ENCODE measurements at places on chromosomes 16 and 17.

DNA sequence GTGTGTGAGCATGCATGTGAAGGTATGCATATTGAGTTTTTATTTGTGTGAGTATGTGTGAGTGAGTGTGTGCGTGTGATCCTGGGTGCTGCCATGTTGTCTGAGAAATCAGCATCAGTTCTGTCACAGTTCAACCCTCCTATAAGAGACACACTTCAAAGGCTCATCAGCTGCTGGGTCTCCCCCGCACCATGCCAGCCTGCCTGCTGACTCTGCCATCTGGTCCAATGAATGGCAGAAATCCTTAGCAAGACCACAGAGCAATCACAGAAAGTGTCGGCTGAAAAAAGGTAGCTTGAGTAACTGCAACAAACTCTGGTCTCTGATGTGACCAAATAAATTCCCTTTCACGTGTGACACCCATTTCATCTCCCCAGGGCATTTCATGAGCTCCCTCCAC lies 381.8 kb upstream of the MAF start:
- DNase-seq, result no peak

- DNase-seq, result no peak
These were observed 443.0 kb upstream of the CCL2 start for GRCh38 chr17:33811984-33812577.

- DNase-seq, result no peak
These were observed 97.8 kb downstream of the MGAT5B start for GRCh38 chr17:76966016-76966415.

GRCh38 chr16:84340325-84341040 lies 27.9 kb upstream of the ATP2C2 start:
- peak; percentile 20 for DNase-seq

GRCh38 chr16:9165681-9166080 lies 74.2 kb downstream of the HAPSTR1 start:
- DNase-seq, result no peak

- DNase-seq, result no peak
These were observed 102.1 kb downstream of the SNX29 start for GRCh38 chr16:12078405-12079280.

DNA sequence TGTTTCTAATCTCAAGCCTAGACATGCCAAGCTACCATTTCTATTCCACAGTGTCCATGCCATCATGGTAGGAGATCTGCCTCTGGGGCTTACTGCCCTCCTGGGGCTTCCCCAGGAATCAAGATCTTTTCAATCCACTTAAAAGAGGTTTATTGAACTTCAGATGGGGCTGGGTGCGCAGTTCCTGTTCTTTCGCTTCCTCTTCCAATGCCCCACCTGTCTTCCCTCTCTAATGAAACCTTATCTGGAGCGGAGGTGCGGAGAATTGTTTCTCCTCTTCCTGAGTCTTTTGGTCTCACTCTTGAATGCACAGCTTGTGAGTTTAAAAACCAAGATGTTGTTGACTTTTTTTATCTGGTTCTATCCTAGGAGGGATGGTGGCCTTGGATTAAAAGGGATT lies 30.4 kb upstream of the METTL16 start:
- no peak for DNase-seq

GRCh38 chr16:17106243-17106791 lies 364.4 kb downstream of the XYLT1 start:
- no peak for DNase-seq

GRCh38 chr16:19168371-19169081 lies 486 bp downstream of the SYT17 start:
- DNase-seq, result peak; percentile 10

GRCh38 chr16:74501484-74502478 lies 80.5 kb upstream of the CLEC18B start:
- DNase-seq, result no peak

- no peak for DNase-seq
These were observed 61.0 kb upstream of the RBL2 start for GRCh38 chr16:53372992-53373871.

DNA sequence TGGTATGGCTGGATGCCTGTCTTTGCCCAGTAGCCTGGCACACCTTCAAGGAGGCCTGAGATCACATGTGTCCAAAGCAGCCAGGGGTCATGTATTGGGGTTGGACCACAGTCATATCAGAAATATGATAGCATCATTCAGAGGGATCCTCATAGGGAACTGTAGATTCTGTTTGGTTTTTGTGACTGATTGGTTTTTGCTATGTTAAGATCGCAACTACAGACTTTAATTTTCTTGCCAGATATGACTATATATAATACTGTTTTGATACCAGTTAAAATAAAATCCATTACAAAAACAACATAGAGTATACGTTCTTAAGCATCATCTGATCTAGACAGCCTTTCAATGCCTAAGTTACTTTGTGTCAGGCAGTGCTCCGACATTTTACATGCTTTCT lies 11.8 kb upstream of the SMPD3 start:
- no peak for DNase-seq

DNA sequence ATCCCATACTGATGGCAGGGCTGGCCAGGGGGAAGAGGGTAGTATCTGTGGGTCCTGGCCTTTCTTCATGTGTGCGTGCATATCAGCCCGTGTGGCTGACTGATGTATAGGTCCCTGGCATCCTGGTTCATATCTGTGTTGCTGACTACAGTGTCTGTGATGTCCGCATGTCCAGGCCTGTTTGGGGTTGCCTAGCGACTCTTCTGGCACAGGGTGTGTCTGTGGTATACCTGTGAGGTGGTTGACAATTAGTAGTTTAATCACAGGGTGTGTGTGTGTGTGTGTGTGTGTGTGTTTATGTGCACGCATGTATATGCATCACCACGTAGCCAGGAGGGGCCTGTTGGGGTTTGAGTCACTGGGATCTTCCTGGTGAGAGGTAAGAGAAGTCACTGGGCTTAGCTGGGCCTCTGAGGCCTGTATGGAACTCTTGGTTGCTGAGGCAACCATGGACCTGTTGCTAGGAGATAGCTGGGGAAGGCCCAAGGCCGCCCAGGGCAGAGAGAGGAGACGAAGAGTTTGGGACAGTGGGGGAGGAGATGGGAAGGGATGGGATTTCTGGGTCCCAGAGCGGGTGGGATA lies 603 bp upstream of the TMEM95 start:
- DNase-seq, result peak; percentile 70

- DNase-seq, result peak; percentile 24
These were observed 81.1 kb downstream of the CACNG1 start for GRCh38 chr17:67125417-67125816.

DNA sequence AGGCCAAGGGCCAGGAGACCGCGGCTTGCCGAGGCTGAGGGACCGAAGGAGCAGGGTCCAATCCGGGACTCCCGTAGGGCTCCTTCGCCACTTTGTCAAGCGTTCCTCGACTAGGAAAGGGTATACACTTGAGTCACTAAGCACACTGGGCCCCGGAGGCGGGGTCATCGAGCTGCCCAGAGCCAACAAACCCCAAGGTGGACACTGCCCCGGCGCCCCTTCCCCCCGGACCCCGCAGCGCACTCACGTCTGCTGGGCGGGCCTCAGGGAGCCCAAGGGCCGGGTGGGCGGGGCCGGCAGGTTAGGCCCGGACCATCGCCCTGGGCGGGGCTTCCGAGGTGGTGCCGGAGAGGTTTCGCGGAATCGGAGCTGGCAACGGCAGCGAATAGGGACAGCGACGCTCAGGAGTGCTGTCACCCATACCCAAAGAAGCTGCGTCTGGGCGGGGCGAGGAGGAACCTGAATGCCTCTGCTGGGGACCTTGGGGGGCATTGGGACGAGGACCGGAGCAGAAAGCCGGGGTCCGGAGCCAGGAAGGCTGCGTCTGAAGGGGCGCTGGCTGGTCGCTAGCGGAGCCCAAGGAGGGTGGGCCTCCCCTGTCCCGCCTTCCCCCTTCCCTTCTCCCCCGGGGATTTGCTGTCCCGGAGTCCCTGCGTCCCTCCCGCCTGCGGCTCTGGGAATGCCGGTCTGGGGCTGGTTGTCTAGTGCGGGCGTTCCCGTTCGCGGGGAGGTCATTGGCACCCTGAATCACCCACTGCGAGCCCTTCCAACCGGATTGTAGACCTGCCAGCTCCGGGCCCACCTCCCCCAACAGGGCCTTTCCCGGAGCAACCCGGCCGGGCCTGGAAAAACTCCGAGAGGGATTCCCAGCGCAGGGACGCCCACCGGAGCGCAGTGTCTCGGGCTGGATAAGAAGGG lies 118.2 kb upstream of the SMURF2 start:
- peak; percentile 54 for DNase-seq

GRCh38 chr16:84687715-84688114 lies 12.1 kb upstream of the USP10 start:
- DNase-seq, result peak; percentile 95

DNA sequence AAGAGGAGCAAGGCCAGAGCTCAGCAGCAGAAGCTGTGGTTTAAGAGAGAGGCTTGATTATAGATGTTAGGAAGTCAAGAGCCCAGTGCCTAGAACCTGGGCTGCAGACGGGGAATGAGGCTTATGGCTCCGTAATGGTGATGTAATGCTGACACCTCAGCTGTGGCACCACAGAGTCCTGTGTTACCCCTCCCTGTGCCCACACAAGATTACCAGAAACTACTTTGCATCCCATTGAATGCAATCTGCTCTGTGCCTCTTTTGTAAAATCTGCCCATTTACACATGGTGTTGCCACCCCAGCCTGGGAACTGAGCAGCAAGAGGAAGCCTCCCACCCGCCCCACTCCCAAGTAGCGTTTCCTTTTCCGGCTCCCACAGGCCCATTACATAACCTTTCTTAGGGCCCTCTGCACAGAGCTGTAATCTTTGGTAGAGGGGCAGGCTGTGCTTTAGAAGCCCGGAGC lies 57.0 kb downstream of the PITPNC1 start:
- DNase-seq, result peak; percentile 30

Data from ELR (cell line).